ENCODE measurements at places on chromosomes 16 and 17.

- no peak for DNase-seq
Observed at GRCh38 chr17:80453998-80454556, 22.3 kb downstream of the NPTX1 start.

DNA sequence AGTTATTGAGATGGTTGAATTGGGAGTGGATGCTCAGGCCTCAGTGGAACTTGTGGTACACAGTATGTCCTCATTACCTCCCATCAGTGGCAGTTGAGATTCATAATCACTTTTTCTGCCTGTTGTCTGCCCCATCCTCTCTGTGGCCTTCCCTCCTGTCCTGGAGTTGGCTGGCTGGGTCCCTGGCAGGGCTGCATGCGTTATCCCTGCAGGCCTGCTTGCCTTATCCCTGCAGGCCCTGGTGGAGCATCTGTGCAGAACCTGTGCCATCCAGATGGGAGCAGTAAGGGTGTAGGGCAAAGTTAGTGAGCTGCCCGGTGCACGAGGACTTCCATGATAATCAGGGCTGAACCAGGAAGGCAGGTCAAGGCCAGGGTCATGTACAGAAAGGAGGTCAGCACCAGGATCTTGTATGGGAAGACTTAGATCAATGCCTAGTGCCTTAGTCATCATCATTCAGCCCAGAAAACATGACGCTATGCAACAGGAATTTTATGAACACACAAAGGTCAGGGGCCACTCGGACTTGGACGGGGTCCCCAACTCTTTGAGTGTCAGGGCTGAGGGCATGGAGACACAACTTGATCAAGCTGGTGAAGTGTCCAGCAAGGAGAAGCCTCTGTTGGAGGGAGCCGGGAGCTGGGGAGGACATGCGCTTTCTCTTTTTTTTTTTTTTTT is 47.2 kb downstream of the ABCC1 start:
- no peak for DNase-seq

- DNase-seq, result no peak
Observed at GRCh38 chr17:27776882-27777624, 23.3 kb downstream of the NOS2 start.

GRCh38 chr16:71645450-71645849 is 19.5 kb downstream of the MARVELD3 start:
- DNase-seq, result peak; percentile 43

- no peak for DNase-seq
Observed at GRCh38 chr16:55480228-55480655, 1.2 kb downstream of the MMP2 start.

GRCh38 chr16:21194771-21195301 is 16.5 kb downstream of the ZP2 start:
- no peak for DNase-seq

GRCh38 chr16:15650019-15650697 is at the start of gene NDE1:
NDE1 (plus strand) TSS chr16:15650245; CDS start chr16:15664779, 14,534 bp downstream.
- DNase-seq, result peak; percentile 87

DNA sequence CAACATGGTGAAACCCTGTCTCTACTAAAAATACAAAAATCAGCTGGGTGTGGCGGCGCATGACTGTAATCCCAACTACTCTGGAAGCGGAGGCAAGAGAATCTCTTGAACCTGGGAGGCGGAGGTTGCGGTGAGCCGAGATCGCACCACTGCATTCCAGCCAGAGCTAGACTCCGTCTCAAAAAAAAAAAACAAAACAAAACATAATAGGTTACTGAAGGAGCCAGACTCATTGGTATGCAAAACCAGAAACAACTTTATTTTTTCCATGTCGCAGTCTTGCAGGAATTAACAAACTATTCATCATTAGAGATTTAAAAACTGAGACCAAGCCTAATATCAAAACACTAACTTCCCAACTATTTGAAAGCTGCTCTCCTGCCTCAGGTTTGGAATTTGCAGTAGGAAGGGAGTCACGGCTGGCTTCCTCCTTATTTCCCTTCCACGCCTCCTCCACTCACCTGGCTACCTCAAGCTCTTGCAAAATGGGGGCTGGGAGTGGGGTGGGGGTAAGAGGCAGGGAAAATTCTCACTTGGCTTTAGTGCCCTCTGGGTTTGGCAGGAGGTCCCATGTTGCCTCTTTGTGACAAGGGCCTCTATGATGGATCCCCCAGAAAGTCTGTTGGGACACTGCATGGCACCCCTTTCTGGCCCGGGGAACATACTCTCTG is 34.1 kb upstream of the MYH10 start:
- no peak for DNase-seq

GRCh38 chr16:57529391-57530103 is 6.8 kb downstream of the CCDC102A start:
- DNase-seq, result no peak

- no peak for DNase-seq
Observed at GRCh38 chr17:42111265-42111636, 1.3 kb downstream of the DHX58 start.

DNA sequence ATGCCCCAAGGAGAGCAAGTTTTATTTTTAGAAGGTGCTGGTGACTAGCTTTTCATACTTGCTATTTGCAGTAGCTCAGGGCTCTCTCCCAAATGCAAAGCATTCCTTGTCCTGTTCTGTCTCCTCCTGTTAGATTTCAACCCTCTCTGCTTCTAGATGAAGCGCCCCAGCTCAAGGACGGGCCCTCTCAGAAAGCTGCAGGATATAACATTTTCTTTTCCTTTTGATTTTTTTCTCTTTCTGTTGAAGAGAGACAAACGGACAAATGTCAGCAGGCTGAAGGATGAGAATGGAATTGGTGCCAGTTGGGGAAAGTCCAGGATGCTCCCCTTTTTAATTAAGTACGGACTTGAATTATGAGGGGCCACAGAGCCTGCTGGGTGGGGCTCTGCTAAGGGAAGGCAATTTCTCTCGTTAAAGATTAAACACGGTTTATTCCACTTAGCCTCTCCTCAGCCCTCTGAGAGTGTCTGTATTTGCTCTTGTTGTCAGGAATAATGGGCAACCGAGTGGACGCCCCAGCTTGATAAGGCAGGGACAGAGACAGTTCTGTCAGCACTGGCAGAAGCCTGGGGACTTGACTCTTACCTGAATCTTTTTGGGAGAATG is 6.2 kb upstream of the ETV4 start:
- no peak for DNase-seq

GRCh38 chr17:13387236-13387635 is 214.5 kb downstream of the HS3ST3A1 start:
- DNase-seq, result no peak

DNA sequence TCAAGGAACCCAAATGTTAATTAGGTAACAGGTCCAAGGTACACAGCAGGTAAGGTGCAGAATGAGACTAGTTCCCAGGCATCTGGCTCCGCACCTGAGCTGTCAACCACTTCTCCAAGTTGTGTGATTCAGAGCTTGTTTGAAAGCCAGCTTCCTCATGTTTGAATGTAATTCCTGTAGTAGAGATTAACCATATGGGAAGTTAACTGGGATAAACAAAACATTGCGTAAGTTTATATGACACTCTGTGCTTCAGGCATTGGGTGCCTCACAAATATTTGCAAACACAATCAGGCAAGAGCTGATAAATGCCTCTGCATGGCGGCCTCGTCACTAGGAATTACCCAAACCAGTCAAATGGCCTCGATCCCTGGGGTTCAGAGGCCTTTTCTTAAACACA is 27.9 kb upstream of the CPHXL start:
- DNase-seq, result no peak

DNA sequence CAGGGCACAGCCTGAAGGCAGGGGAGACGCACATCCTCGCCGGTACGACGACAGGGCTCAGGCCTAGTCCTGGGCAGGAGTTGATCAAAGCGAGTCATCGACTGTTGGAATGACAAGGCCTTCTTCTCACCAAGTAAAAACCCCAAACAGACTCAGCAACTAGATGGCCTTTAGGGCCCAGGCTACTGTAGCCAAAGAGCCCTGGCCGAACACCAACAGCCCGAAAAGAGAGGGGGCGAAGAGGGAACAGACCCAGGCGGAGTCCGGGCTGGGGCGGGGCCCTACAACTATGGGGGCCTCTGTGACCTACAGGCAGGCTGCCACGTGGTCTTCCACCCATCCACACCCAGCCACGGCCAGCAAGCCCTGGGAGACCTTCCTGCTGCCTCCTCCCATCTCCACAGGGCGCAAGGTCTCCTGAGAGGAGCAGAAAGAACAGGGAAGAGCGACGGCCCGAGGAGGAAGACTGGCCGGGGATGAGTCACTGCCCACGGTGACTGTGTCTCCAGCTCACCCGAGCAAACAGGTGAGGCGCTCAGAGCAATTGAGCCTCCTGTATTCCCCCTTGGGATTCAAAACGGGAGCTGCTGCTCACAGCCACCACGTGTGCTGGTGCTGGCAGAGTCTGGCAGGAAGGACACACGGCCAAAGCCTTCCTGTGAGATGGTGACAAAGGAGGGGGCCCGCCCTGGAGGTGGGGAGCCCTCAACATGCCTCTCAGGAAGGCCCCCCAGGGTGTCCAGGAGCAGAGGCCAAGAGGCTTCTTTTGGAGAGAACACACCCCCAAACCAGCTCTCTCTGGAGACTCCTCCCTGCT is 17.7 kb downstream of the SLC16A3 start:
- DNase-seq, result no peak

GRCh38 chr16:86076606-86077005 is 177.6 kb downstream of the IRF8 start:
- no peak for DNase-seq

- no peak for DNase-seq
Observed at GRCh38 chr17:29138184-29138955, 41.8 kb downstream of the MYO18A start.

GRCh38 chr16:84180519-84181140 is 6.2 kb downstream of the TAF1C start:
- no peak for DNase-seq

GRCh38 chr17:74270333-74270732 is 3.7 kb upstream of the DNAI2 start:
- DNase-seq, result no peak

GRCh38 chr16:25143928-25144327 is 32.4 kb downstream of the LCMT1 start:
- no peak for DNase-seq

- peak; percentile 87 for DNase-seq
Observed at GRCh38 chr17:80030730-80031410, 4.8 kb downstream of the TBC1D16 start.

- DNase-seq, result no peak
Observed at GRCh38 chr16:7257016-7257415, 75.6 kb upstream of the RBFOX1 start.

DNA sequence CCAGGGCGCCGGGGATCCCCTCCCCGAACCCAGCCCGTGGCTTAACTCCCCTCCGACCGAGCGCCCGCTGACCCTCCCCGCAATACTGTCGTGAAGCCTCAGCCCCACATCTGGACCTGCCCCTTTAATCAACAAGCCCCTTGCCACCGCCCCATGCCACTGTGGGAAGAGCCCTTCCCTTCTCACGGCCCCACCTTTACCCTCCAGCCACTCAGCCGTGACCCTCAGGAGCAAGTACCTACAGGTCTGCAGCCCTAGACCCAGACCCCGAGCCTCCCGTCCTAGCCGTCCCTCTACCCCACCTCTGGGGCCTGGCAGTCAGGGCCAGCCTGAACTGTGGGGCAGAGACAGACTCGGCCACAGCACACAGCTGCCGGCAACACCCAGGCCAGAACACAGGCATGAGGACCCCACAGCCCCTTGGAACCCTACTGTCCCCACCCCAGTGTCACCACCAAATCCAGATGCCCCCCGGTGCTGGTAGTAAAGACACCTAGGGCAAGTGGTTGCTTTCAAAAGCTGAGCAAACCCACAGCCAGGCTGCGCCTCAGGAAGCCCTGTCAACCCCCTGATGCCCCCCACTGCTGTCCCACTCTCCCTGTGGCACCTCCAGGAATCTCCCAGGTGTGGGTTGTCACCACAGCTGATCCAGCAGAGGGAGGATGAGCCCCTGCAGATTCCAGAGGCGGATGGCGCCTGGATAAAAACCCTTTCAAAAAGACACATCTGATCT is 1.4 kb downstream of the NXPH3 start:
- DNase-seq, result no peak

DNA sequence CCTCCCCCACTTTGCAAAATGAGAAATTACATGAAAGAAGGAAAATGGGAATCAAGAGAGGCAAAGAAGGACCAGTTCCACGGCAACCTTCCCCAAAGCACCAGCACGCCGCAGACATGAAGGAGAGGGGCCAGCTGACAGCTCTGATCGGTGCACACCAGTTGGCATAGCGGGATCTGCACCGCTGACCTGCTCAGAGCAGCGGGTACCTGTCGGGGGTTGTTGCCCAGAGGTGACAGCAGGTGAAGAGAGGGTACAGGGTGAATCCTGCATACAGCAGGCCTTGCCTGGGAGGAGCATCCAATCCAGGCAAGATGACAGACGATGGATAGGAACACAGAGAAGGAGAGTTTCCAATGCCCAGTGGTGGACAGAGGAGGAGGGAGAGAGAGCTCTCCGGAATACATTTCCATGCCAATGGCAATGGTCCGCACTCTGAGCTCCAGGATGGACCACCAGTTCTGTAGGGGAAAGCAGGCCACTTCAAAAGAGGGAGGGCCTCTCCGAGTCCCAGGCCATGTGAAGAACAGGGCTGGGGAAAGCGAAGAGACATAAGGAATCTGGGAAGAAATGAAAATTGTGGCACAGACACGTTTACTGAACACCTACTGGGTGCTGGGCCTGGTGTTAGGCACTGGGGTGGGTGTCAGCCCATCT is 24.0 kb downstream of the CEP295NL start:
- DNase-seq, result no peak

- DNase-seq, result no peak
Observed at GRCh38 chr17:66330646-66331037, 28.2 kb downstream of the PRKCA start.

DNA sequence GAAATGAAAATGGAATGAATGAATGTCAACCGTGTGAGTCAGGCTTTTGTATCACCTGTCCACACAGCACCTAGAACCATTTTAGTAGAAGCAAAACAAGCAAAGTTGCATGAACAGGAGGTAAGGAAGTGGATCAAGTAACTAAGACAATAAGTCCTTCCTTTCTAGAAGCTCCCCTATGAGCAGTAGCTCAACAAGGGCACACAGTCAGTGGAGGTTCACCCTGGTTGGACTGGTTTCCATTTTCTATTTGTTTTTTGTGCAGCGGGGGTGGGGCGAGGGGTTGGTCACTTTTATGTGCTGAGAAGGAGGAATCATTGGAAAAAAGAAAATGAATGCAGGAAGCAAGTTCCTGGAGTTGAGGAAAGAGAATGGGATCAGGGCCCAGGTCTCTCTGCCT is 4.0 kb upstream of the HSBP1 start:
- DNase-seq, result no peak

DNA sequence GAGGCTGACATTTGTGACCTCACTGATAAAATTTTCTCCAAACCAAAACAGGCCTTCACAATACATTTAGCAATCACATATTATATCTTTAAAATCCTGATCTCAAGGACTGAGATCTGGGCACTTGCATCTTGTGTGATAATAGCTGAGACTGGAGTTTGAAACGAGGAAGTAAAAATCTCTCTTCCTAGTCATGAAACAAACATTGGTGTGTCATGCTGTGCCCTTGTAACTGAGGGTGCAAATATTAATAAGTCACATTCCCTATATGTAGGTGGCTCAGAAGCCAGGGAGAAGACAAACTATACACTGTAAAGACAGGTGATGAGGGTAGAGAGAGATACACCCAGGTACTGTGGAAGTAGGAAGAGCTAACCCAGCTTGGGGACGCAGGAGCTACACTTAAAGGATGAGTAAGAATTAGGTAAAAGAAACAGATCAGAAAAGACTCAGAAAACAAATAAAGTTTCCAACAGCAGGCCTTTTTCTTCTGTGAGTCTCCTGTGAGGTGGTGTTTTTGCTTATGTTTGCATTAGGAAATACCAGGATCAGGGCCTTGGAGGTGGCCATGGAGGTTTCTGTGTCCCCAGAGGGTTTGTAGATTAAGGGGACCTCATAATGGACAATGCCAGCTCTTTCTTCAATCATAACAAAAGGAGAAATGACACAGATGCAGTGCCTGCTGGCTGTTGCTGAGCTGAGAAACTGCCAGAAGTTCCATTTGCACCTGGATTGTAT is 335.7 kb downstream of the GRIN2A start:
- DNase-seq, result no peak

Data from COR-L47 (cell line).